ENCODE measurements at places on chromosomes 13 and 19.

GRCh38 chr19:34428549-34429285, 536 bp downstream of the UBA2 start:
- peak overlapping the region; percentile 97 for H3K4me3 ChIP-seq
- no peaks in the 10 kb centered on the region for H3K27me3 ChIP-seq
- H3K36me3 ChIP-seq, result peaks cover 34% of the 10 kb centered on the region

DNA sequence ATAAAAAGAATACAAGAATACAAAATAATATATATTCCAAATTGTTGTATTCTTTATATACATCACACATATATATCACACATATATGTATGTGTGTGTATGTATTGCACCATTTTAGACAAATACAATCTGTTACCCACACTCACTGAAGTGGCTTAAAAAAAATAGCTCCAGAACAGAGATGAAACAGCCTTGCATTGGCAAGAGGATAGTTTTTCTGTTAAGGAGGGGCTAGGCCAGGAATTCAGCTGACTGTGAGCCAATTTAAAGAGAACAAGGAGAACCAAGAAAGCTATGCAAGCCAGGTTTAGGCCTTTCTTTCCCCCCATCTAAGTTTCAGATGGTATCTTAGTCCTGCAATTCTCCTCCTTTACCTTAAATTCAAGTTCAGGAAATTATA, 257.5 kb downstream of the MZT1 start:
- no peak overlapping the region for H3K27ac ChIP-seq
- no peak overlapping the region for H3K4me3 ChIP-seq
- no peak for DNase-seq

DNA sequence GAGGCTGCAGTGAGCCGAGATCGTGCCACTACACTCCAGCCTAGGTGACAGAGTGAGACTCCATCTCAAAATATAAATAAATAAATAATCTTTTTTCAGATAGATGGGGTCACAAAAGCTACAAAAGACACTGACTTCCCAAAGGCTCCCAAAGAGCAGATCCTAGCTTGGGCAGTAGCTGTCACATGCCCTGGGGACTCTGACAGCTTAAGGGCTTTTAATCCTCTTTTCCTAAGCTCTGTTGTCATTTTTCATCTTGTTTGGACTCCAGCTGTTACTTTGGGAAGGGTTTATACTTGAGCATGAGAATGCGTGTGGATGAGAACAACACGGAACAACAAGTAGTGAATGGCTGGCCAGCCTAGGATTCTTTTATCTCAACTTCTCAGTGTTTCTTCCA, 231.7 kb downstream of the MZT1 start:
- H3K4me3 ChIP-seq, result no peak overlapping the region
- H3K27me3 ChIP-seq, result no peaks in the 10 kb centered on the region
- no peaks in the 10 kb centered on the region for H3K36me3 ChIP-seq
- no peak for DNase-seq
- no peaks in the 10 kb centered on the region for H3K4me1 ChIP-seq
- no peak overlapping the region for H3K27ac ChIP-seq

GRCh38 chr13:99033814-99034213, 56.0 kb upstream of the DOCK9 start:
- H3K36me3 ChIP-seq, result peaks cover 30% of the 10 kb centered on the region
- DNase-seq, result no peak
- no peak overlapping the region for H3K4me3 ChIP-seq
- no peak overlapping the region for H3K27ac ChIP-seq
- H3K27me3 ChIP-seq, result no peaks in the 10 kb centered on the region

- H3K36me3 ChIP-seq, result peaks cover 5% of the 10 kb centered on the region
- peak; percentile 84 for DNase-seq
- no peaks in the 10 kb centered on the region for H3K27me3 ChIP-seq
- peaks cover 27% of the 10 kb centered on the region for H3K4me1 ChIP-seq
- peak overlapping the region; percentile 85 for H3K27ac ChIP-seq
- H3K4me3 ChIP-seq, result peak overlapping the region; percentile 87
Observed at GRCh38 chr13:49110122-49110912, 109.8 kb upstream of the MLNR start.

- no peaks in the 10 kb centered on the region for H3K36me3 ChIP-seq
- H3K4me3 ChIP-seq, result peak overlapping the region; percentile 68
- no peak for DNase-seq
- peaks cover 45% of the 10 kb centered on the region for H3K27me3 ChIP-seq
- H3K27ac ChIP-seq, result no peak overlapping the region
Observed at GRCh38 chr19:43638214-43638994, 1.2 kb downstream of the CADM4 start.

- no peaks in the 10 kb centered on the region for H3K27me3 ChIP-seq
- peaks cover 53% of the 10 kb centered on the region for H3K36me3 ChIP-seq
- peaks cover 10% of the 10 kb centered on the region for H3K4me1 ChIP-seq
- H3K4me3 ChIP-seq, result no peak overlapping the region
- DNase-seq, result no peak
- H3K27ac ChIP-seq, result no peak overlapping the region
Observed at GRCh38 chr13:114078461-114079451, 53.7 kb downstream of the RASA3 start.

GRCh38 chr13:45782327-45783045, 69.1 kb downstream of the SIAH3 start:
- no peaks in the 10 kb centered on the region for H3K36me3 ChIP-seq
- H3K27me3 ChIP-seq, result no peaks in the 10 kb centered on the region
- no peak for DNase-seq
- no peak overlapping the region for H3K4me3 ChIP-seq

- H3K36me3 ChIP-seq, result no peaks in the 10 kb centered on the region
- no peak for DNase-seq
- no peak overlapping the region for H3K4me3 ChIP-seq
- H3K4me1 ChIP-seq, result no peaks in the 10 kb centered on the region
- H3K27ac ChIP-seq, result no peak overlapping the region
Observed at GRCh38 chr13:42760951-42761350, 20.4 kb upstream of the FAM216B start.

DNA sequence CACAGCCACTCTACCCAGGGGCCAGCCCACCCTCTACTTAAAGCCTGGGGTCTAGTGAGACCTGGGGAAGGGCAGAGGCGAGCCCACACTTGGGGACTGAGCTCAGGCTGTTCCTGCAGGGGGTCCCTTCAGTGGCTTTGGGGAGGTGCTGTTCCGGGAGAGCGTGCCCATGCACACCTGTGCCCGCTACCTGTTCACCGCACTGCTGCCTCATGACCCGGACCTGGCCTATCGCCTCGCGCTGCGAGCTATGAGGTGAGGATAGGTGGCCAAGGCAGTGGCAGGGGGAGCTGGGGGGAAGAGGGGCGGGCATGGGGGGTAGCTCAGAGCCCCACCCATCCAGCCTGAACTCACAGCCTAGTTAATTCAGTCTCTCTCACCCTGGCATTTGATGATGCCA, 24.0 kb downstream of the ZSWIM4 start:
- peaks cover 5% of the 10 kb centered on the region for H3K36me3 ChIP-seq
- H3K4me3 ChIP-seq, result no peak overlapping the region
- DNase-seq, result no peak
- H3K4me1 ChIP-seq, result peaks cover 2% of the 10 kb centered on the region
- H3K27ac ChIP-seq, result no peak overlapping the region

DNA sequence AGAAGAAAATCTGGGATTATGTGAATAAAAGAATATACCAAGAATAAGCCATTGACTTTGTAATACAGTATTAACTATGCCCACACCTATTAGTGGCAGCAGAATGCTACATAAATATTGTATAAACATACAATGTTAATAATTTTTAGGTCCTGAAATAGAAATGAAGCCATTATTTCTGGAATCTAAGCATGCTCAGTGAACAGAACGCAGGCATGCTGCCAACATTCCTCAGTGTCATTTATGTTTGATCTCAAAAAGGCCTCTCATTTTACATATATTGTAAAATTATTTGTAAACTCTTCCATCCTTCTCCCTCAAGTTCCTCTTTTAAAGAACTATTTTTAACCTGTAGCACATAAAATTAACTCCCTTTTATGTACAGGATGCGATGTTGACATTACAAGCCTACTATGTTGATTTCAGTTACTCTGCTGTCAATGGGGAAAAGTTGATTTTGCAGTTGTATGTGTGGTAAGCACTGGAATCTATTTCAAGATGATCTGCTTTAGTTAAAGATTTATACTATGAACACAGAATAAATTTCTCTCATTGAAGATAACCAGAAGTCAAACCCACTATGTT, 118.8 kb downstream of the VWA8 start:
- H3K27ac ChIP-seq, result no peak overlapping the region
- peaks cover 30% of the 10 kb centered on the region for H3K36me3 ChIP-seq
- no peak overlapping the region for H3K4me3 ChIP-seq
- peaks cover 2% of the 10 kb centered on the region for H3K4me1 ChIP-seq

GRCh38 chr19:40597329-40597838, 3.8 kb upstream of the LTBP4 start:
- no peak overlapping the region for H3K27ac ChIP-seq
- no peak overlapping the region for H3K4me3 ChIP-seq
- peaks cover 40% of the 10 kb centered on the region for H3K27me3 ChIP-seq
- no peaks in the 10 kb centered on the region for H3K36me3 ChIP-seq

GRCh38 chr19:30385666-30386065, 13.5 kb downstream of the ZNF536 start:
- H3K27ac ChIP-seq, result no peak overlapping the region
- no peaks in the 10 kb centered on the region for H3K27me3 ChIP-seq
- no peak for DNase-seq
- no peak overlapping the region for H3K4me3 ChIP-seq

GRCh38 chr19:33670398-33670797, 48.6 kb downstream of the CHST8 start:
- no peak overlapping the region for H3K4me3 ChIP-seq
- H3K4me1 ChIP-seq, result no peaks in the 10 kb centered on the region
- H3K27ac ChIP-seq, result no peak overlapping the region
- DNase-seq, result no peak

GRCh38 chr13:78521091-78521490, 82.3 kb downstream of the POU4F1 start:
- no peaks in the 10 kb centered on the region for H3K27me3 ChIP-seq
- H3K36me3 ChIP-seq, result no peaks in the 10 kb centered on the region
- H3K4me1 ChIP-seq, result no peaks in the 10 kb centered on the region
- no peak overlapping the region for H3K4me3 ChIP-seq
- H3K27ac ChIP-seq, result no peak overlapping the region

DNA sequence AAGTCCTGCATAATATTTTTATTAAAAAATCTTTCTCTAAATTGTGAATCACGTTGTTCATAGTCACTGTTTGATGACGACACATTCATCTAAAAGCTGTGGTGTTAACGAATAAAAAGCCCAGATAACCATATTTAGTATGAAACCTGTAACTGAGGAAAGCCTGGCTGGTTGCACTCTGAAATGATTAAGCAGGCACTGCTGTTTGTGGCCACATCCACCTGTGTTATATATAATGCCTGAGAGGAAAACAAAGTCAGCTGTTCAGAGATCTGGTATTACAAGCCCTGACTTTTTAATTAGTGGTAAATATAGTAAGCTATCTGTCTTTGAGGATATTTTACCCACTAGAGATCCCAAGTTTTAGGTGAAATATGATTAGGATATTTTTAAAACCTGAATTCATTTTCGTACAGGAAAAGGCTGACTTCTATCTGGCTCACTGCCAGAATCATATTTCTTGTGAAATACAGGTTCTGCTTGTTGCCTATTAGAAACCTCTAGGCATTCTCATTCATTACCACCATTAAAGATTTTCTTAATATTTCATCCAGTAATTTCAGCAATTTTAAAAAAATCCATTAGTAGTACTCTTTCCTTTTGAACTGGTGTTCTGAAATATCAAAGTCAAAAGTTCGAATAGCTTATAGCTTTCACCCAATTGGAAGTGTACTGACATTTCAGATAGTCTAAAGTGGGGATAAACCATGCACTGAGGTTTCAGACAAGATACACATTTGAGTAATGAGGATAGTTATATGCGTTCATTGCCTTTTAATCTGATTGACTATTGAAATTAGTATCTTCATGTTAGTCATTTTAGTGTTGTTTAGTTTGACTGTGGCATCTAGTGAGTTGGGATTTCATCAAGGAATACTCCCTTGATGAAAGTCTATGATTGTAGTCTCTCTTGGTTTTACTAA, 79.7 kb downstream of the LMO7 start:
- H3K4me1 ChIP-seq, result peaks cover 4% of the 10 kb centered on the region
- DNase-seq, result no peak
- no peaks in the 10 kb centered on the region for H3K27me3 ChIP-seq
- H3K36me3 ChIP-seq, result no peaks in the 10 kb centered on the region
- no peak overlapping the region for H3K27ac ChIP-seq

DNA sequence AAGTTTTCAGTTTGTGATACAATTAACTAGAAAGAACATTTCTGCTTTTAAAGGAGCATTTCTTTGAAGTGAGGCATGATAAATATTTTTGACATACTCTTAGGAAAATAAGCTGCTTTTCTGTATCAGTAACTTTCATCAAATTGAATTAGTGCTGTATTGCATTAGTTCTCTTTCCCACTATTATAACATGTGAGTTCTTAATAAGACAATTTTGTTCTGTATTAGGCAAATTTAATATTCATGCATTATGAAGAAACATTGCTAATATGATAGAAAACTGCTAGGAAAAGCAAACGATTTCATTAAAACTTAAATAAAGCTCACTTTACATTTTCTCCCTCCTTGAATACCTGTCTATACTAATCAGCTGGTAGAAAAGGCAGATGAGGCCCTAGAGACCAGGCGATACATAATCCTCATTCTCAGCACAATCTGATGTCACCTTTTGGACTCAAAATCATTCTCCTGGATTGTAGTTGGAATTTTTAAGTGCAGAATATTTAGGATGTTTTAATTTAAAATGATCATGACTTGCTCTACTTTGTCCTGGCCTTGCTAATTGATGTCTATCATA, 1636.8 kb downstream of the PCDH9 start:
- H3K4me3 ChIP-seq, result no peak overlapping the region
- no peaks in the 10 kb centered on the region for H3K4me1 ChIP-seq
- no peak overlapping the region for H3K27ac ChIP-seq
- no peaks in the 10 kb centered on the region for H3K36me3 ChIP-seq
- no peak for DNase-seq
